ENCODE measurements at places on chromosomes 5 and 9.

DNA sequence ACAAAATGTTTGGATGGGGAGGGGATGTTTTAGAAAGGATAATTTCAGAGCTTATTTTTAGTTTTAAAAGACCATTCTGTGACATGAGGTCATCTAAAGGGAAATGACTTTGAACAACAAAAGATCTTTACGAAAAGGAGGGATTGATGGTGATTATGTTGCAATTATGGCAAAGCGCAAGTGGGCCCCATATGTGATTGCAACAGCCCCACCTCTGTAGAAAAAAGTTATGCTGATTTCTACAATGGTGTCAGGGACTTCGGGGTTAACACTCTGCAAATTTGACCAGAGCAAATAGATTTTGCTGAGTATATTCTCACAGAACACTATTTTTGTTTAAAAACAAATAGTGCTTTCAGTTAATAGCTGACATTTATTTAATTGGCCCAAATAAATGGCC lies 312.8 kb downstream of the NSG2 start:
- DNase-seq: no peak

- no peak for DNase-seq
Measured at GRCh38 chr9:88497224-88497623, 37.8 kb upstream of the NXNL2 start.

GRCh38 chr5:80254767-80255430 lies 949 bp downstream of the SERINC5 start:
- DNase-seq: no peak

DNA sequence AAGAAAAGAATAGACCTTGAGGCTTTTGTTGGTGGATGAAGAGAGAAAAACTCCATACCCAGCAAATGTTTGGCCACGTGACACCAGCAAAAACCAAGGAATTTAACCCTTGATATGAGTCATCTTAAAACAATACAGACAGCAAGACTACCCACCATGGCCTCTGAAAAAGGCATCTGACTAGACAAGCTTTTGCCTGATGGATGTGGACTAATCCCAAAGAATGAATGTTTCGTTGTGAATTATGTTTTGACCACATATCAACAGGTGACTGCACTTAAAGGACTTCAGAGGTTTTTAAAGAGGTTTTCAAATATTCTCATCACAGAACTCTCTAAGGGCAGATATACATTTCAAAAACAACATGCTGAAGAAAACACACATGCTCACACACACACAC lies 33.0 kb upstream of the SLC1A3 start:
- peak; percentile 66 for DNase-seq

Data from kidney epithelial cell (primary cell).